ENCODE measurements at places on chromosomes 3 and 15. TPM values are rescaled to one million over a fixed set of nuclear protein-coding genes. Genes with fewer than 3 reads are reported as not detected.

Gene MDFIC2
- total RNA-seq = not detected

Gene CORO2B
- 0.77 TPM for total RNA-seq

Gene ACTC1
- 77.6 TPM for total RNA-seq

Gene ANKRD63
- not detected for total RNA-seq

Gene SLC28A1
- not detected for total RNA-seq

Data from endodermal cell (in vitro differentiated cells).